ENCODE measurements at places on chromosomes 3 and 15. TPM values are rescaled to one million over a fixed set of nuclear protein-coding genes. Genes with fewer than 3 reads are reported as not detected.
A peak's percentile ranks its signal among the peaks of the same experiment; 100 is the strongest.

DNA sequence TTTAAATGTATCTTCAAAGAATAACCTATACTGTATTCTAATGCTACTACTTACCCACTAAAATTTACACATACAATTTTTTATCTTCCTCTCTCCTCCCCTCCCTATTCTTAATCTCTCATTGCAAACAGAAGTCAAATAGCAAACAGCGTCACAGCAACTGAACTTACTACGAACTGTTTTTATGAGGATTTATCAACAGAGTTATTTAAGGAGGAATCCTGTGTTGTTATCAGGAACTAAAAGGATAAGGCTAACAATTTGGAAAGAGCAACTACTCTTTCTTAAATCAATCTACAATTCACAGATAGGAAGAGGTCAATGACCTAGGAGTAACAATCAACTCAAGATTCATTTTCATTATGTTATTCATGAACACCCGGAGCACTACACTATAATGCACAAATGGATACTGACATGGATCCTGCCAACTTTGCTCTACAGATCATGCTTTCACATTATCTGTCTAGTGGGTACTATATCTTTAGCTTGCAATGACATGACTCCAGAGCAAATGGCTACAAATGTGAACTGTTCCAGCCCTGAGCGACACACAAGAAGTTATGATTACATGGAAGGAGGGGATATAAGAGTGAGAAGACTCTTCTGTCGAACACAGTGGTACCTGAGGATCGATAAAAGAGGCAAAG lies 984 bp downstream of the FGF7 start:
- H3K36me3 ChIP-seq, result no peaks in the 10 kb centered on the region
- no peak overlapping the region for H3K27ac ChIP-seq
- H3K4me3 ChIP-seq, result no peak overlapping the region
- H3K27me3 ChIP-seq, result no peaks in the 10 kb centered on the region

DNA sequence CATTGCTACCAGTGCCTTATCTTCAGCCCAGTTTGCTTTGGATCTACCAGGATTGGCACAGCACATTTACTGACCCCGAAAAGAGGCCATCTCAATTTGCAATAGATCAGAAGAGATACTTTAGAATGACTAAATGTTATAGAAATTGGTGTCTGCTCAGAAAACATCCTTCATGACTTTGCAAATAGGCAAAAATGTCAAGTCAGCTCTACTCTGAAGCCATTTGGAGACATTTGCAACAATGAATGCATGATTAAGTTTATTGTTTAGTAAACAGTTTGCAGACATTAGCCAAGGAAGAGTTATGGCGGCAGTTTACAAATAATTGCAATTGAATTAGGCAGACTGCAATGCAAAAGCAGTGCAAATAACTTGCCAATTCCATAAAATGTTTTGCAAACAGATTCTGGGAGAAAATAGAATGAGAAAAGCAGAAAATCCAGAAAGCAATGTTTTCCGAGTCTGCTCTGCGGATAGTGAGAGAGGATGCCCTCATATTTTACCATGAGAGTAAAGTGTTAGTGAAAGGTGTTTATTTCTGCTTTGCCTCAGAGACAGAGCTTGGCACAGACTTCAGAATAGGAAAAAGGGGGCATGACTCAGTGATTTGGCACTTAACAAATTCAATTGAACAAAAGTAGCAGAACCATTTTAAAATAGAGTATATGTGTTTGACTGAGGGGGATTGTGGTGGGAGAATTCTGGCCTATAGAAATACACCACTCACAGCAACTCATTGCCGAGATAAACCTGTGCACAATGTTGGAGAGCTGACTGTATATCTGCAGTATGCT lies 334.9 kb upstream of the NR2F2 start:
- H3K36me3 ChIP-seq, result no peaks in the 10 kb centered on the region
- DNase-seq, result no peak
- no peaks in the 10 kb centered on the region for H3K27me3 ChIP-seq
- H3K27ac ChIP-seq, result no peak overlapping the region
- H3K4me3 ChIP-seq, result no peak overlapping the region

DNA sequence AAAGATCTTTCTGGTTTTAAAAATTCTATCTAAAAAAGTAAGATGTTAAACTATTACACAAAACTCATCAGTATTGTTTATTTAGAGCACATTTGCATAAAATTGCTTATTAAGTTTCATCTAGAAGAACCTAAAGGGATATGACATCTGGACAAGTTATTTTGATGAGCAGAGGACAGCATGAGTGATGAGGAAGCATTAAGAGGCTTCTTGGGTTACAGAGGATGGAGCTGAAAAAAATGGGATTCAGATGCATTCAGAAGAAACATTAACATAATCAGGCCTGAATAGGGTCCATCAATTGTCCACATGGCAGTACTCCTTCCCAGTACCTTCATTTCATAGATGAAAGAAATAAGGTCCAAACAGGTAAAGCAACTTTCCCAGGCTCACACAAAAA lies 41.6 kb downstream of the IMPG2 start:
- no peaks in the 10 kb centered on the region for H3K36me3 ChIP-seq
- no peak for DNase-seq
- H3K27ac ChIP-seq, result no peak overlapping the region
- H3K4me1 ChIP-seq, result no peaks in the 10 kb centered on the region

DNA sequence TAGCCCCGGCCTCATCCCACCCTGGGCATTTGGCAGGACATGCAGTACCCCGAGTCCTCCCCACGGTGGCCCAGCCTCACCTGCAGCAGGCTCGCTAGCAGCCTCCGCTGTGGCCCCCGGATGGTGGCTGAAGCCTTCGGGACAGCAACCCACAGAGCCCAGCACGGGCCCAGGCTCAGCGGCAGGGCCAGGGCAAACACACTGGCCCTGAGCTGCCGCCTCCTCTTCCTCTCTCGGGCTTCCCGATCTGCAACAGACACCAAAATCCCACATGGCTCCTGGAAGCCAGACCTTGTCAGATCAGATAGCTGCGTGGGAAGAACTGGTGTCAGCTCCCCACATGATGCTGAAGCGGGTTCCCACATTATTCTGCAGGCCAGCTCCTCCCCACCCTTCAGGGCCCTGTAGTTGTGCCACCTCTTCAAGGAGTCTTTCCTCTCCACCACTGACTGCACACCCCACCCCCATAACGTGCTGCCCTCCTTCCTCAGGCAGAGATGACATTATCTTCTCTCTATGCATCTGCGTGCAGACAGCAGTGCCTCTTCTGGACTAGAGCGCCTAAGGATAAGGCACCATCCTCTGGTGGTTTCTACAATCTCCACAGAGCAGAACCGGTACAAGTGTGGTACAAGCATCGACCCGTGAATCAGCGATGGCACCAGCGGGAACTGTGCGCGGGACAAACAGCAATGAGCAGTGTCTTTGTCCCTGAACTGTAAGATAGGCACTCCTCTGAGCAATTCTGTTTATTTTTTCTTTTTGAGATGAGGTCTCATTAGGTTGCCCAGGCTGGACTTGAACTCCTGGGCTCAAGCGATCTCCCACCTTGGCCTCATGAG lies 9.5 kb downstream of the TMEM44 start:
- DNase-seq, result peak; percentile 72
- no peak overlapping the region for H3K4me3 ChIP-seq
- H3K4me1 ChIP-seq, result no peaks in the 10 kb centered on the region

- H3K4me3 ChIP-seq, result no peak overlapping the region
- no peaks in the 10 kb centered on the region for H3K4me1 ChIP-seq
- DNase-seq, result no peak
Measured at GRCh38 chr3:89795506-89795905, 688.1 kb downstream of the EPHA3 start.

GRCh38 chr3:98734735-98735134 lies 28.4 kb upstream of the ST3GAL6 start:
- DNase-seq, result no peak
- no peak overlapping the region for H3K4me3 ChIP-seq
- peaks cover 41% of the 10 kb centered on the region for H3K27me3 ChIP-seq
- H3K4me1 ChIP-seq, result no peaks in the 10 kb centered on the region

- H3K27me3 ChIP-seq, result no peaks in the 10 kb centered on the region
- H3K27ac ChIP-seq, result no peak overlapping the region
- peaks cover 31% of the 10 kb centered on the region for H3K36me3 ChIP-seq
- no peak overlapping the region for H3K4me3 ChIP-seq
- no peak for DNase-seq
- no peaks in the 10 kb centered on the region for H3K4me1 ChIP-seq
Measured at GRCh38 chr3:73584873-73585272, 39.9 kb downstream of the PDZRN3 start.

- no peak overlapping the region for H3K27ac ChIP-seq
- no peaks in the 10 kb centered on the region for H3K4me1 ChIP-seq
- no peak for DNase-seq
- no peak overlapping the region for H3K4me3 ChIP-seq
- no peaks in the 10 kb centered on the region for H3K36me3 ChIP-seq
Measured at GRCh38 chr3:86951322-86951721, 39.6 kb downstream of the VGLL3 start.

DNA sequence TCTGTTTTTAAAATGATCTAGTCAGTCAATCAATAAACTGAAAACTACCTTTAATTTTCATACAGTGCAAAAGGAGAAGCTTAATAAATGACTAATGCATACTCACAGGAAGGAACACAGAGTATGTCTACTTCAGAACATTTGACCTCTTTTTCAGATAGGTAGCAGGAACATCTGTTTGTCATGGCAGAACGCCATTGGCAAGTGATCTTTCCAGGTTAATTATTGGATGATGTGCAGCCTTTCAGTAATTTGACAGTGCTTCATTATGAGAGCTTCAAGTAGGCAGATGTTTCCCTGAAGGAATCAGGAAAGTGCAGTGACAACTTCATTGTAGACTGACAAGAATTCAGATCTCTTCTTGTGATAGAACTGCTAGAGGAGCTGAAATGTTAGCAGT lies 325.0 kb downstream of the OTOL1 start:
- no peak overlapping the region for H3K4me3 ChIP-seq
- H3K27me3 ChIP-seq, result no peaks in the 10 kb centered on the region
- no peaks in the 10 kb centered on the region for H3K36me3 ChIP-seq
- DNase-seq, result no peak
- no peaks in the 10 kb centered on the region for H3K4me1 ChIP-seq

DNA sequence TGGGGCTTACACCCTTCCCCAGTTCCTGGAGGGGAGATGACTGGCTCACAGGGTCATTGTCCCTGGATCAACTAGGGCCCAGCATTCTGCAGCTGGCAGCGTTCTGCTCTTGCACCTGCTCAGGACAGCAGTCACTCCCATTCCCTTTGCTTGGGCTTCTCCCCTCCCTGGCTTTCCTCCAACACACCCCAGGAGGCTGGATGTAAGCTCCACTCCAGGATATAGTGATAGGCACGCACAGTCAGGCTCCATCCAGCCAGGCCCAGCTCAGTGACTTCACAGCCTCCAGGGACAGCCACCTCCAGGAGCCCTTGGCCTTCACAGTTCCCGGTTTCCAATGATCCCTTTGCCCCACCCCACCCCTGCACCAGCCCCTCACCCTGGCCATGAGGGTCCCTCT lies 1.9 kb downstream of the SPTBN5 start:
- no peak overlapping the region for H3K27ac ChIP-seq
- H3K4me1 ChIP-seq, result peaks cover 18% of the 10 kb centered on the region
- H3K4me3 ChIP-seq, result no peak overlapping the region
- H3K27me3 ChIP-seq, result no peaks in the 10 kb centered on the region

- H3K36me3 ChIP-seq, result no peaks in the 10 kb centered on the region
- no peak overlapping the region for H3K4me3 ChIP-seq
- no peaks in the 10 kb centered on the region for H3K27me3 ChIP-seq
- no peak overlapping the region for H3K27ac ChIP-seq
Measured at GRCh38 chr3:13141991-13142412, 68.8 kb upstream of the IQSEC1 start.

GRCh38 chr15:52731732-52732470 lies 52.7 kb upstream of the ATOSA start:
- H3K27me3 ChIP-seq, result no peaks in the 10 kb centered on the region
- no peak for DNase-seq
- H3K27ac ChIP-seq, result no peak overlapping the region
- H3K4me3 ChIP-seq, result no peak overlapping the region
- peaks cover 3% of the 10 kb centered on the region for H3K4me1 ChIP-seq

Gene MAP2K1
- 72.8 TPM for total RNA-seq

Gene PXK
- total RNA-seq, result 13.8 TPM

Gene ZCWPW2
- total RNA-seq, result 0.75 TPM

Gene FAM81A
- 0.41 TPM for total RNA-seq

Gene NDUFB4
- 144 TPM for total RNA-seq

Gene C3orf62
- 4.8 TPM for total RNA-seq

Gene TMEM212
- total RNA-seq, result not detected

Data from endodermal cell (in vitro differentiated cells).